H9 (cell line): ENCODE measurements at places on chromosomes 12 and 14.

DNA sequence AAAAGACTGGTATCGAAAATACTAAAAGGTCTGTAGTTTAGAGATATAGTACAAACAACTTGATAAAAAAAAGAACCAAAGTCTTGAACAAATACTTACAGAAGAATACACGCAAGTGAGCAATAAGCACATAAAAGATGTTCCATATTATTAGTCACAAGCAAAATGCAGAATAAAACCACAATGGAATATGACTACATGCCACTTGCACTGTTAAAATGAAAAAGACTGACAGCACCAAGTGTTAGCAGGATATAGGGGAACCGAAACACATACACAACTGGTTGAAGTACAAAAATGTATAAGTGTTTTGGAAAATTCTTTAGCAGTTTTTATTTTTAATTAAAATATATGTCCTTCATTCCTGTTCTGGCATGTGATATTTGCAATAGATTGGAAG lies 3.6 kb downstream of the CLEC2A start:
- DNase-seq = no peak

- no peak for DNase-seq
Measured at GRCh38 chr14:29216268-29217232, 450.0 kb downstream of the FOXG1 start.

DNA sequence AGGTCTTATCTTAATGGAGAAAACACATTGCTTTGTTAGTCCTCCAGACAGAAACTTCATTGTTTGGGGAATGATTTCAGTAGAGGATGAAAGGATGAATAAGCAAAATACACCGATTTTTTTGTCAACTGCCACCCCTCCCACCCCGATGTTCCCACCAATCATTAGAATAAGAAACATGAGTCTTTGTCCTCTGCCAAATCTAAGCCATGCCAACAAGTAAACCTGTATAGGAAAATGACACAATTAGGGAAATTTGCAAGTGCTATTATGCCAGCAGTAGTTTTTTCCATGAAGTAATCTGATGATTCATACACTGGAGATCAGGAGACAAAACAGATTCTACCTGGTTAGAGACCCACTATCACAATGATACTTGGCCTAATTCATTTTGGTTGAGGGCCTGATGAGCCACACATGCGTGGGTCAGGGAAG lies 35.9 kb downstream of the FLRT2 start:
- DNase-seq = no peak

DNA sequence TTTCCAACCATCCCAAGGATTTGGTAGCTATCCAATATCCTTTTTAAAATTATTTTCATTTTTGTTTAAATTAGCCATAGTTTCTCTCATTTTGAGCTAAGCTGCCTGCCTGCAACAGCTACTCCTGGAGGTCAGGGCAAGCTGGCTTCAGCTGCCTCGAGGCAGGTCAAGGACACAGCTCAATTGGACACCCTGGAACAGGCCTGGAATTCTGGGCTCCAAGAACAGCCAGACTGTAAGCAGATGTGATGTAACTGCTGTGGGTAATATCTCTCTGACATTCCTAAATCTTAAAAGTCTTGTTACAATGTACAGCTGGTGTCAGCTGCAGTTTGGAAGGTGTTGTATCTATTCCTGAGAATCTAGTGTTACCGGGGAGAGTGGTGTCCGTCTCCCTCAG lies 119.8 kb downstream of the KCNK10 start:
- DNase-seq = no peak

- no peak for DNase-seq
Measured at GRCh38 chr14:76118594-76118993, 33.1 kb upstream of the GPATCH2L start.

GRCh38 chr12:131133994-131134393 lies 180.3 kb downstream of the ADGRD1 start:
- DNase-seq = peak; percentile 8

DNA sequence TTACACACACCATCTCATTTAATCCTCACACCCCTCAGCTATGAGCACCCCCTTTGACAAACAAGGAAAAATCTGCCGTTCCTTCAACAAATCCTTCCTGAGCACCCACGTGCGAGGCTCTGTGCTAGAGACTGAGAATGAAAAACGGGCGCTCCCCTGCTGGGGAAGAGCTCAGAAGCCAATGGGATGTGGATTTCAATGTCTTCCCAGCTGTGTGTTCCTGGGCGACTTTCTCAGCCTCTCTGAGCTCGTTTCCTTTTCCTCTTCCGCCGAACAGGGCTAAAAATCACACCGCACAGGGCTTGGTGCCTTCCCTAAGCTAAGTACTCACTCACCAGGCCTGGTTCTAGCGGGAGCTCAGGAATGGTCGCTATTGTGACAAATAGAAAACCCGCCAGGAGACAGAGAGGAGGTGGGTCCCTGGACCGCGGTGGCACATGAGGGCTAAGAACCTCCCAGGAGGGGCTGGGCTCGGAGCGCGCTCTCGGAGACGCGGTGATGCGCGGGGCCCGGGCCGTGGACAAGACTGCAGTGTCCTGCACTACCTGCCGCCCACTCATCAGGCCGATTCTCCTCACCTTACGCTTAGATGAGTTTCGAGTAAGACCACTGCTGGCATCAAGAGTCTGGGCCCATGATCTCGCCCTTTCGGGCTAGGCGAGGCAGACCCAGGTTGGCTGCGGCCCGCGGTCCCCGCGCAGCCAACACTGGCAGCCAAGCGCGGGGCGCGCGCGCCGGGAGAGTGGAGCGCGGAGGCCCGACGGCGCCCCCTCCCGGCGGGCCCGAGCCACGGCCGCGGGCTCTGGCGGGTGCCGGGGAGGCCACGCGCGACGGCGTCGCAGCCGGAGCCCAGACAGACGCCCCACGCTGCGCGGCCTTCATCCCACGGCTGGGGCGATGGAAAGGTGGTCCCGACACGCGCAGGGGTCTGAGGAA lies 17.0 kb downstream of the ZDHHC22 start:
- DNase-seq = peak; percentile 55

GRCh38 chr12:75476071-75476470 lies 4.5 kb upstream of the GLIPR1 start:
- DNase-seq = no peak

GRCh38 chr12:112977641-112978040 lies 678 bp upstream of the OAS2 start:
- no peak for DNase-seq

DNA sequence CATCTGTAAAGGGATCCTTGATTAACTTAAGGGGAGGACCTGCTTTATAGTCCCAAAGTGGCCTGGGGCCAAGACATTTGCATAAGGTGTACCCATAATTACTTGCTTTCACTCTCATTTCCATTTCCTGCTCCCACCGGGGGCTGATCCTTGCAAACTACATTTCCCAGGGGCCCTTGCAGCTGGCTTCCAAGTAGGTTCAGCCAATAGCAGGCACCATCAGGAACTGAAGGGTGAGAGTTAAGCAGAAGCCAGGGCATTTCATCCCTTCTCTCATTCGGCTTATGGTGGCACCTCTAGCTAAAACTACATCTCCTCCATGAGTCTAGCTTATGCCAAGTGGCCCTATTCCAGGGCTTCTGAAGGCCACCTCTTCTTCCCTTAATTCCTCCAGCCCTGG lies 88.8 kb downstream of the CCDC60 start:
- DNase-seq = peak; percentile 90

DNA sequence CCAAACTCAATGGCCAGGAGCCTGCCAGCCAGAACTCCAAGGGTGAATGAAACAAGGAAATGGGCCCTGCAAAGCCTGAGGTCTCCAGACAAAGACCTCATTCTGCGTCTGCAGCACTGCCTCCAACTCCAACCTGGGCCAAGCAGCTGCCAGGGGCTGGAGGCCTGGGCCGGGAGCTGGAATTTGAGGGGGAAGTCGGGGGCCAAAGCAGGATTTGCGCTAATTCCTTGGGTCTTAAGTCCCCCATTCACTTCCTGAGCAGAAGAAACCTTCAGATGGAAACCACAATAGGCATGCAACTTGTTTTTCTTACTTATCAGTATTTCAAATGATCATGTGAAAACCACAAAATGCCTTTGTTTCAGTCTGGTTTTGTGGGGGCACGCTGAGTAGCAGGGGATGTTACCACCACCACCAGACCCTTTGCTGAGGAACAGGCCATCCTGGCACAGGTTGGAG lies 23.0 kb upstream of the TC2N start:
- no peak for DNase-seq

DNA sequence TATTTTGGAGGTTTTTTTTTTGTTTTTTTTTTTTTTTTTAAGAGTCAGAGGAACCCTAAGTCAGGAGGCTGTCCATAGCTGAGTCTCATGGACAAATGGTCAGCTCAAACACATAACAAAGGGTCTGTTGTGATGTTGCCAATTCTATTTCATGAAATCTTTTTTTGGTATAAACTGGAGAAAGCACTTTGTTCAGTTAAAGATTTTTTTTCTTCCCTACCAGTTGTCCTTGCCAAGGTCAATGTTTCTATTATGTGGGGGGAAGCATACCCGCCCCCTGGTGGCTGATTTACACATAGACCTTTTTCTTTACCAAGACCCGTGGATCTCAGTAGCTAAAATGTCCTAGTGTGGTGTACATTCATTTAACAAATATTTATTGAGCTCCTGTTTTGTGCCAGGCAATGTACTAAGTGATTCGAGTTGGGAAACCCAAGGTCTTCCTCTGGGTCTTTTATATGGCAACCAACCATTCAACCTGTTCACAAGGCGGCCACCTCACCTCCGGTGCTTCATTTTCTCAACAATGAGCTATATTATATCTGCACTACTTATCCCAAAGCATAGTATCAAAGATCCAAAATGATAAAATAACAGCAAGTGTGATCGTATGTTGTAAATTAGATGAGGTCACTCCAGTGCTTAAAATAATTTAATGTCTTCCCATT lies 214.5 kb downstream of the PAH start:
- DNase-seq = peak; percentile 57

DNA sequence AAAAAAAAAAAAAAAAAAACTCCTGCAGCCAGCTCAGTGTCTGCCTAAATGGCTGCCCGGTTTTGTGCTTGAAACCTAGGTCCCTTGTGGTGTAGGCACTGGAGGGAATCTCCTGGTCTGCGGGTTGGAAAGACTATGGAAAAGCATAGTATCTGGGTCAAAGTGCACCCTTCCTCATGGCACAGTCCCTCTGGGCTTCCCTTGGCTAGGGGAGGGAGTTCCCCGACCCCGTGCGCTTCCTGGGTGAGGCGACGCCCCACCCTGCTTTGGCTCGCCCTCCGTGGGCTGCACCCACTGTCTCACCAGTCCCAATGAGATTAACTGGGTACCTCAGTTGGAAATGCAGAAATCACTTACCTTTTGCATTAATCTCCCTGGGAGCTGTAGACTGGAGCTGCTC lies 14.3 kb downstream of the PTCSC3 start:
- peak; percentile 31 for DNase-seq

DNA sequence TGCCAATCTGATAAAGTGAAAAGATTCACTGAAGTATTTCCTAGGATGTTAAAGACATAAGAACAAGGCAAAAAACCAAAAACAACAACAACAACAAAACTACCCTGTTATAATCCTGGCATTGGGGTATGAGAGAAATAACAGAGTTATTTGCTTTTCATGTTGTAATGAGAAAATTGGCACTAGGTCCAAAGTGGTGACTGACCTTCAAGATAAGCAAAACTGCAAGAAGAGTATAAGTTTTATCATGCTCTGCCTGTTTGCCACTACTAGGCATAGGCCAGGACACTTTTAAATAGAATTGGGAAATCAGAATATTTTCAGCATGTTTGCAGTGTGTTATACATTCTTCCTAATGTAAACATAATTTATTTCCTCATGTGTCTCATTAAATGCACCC lies 140.1 kb upstream of the CPM start:
- no peak for DNase-seq

DNA sequence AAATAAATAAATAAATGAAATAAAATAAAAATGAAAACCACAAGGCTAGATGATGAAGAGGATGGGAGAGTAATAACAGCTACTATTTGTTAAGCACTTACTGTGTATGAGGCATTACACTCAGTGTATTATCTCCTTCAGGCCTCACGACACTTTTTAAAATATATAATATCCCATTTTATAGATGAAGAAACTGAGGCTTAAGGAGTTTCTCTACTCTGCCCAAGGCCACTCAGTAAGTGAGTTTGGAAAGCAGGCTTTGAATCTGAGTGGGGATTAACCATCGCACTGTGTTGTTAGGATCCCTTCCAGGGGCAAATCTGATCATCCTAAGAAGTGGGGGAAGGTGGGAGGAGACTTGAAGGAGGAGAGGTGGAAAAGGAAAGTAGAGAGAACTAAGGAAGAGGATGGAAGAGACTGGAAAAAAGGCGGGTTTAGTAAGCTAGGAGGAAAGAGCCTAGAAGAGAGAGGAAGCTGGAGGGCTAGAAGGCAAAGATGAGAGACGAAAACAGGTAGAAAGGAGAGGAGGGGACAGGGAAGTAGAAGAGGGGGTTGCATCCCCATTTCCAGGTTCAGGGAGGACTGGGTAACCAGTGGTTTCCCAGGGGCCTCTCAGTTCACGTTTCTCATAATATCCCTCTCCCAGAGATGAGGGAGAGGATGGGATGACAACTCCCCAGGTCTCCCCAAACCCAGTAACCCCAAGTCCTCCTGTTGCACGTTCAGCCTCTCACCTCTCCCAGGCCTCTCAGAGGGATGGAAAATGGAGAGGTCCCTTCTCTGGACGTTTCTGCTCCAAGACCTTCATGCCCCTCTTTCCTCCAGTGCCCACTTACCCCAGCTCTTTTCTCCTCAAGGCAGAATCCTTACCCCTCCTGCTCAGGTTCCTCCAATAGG lies 1.7 kb downstream of the STAT6 start:
- no peak for DNase-seq

DNA sequence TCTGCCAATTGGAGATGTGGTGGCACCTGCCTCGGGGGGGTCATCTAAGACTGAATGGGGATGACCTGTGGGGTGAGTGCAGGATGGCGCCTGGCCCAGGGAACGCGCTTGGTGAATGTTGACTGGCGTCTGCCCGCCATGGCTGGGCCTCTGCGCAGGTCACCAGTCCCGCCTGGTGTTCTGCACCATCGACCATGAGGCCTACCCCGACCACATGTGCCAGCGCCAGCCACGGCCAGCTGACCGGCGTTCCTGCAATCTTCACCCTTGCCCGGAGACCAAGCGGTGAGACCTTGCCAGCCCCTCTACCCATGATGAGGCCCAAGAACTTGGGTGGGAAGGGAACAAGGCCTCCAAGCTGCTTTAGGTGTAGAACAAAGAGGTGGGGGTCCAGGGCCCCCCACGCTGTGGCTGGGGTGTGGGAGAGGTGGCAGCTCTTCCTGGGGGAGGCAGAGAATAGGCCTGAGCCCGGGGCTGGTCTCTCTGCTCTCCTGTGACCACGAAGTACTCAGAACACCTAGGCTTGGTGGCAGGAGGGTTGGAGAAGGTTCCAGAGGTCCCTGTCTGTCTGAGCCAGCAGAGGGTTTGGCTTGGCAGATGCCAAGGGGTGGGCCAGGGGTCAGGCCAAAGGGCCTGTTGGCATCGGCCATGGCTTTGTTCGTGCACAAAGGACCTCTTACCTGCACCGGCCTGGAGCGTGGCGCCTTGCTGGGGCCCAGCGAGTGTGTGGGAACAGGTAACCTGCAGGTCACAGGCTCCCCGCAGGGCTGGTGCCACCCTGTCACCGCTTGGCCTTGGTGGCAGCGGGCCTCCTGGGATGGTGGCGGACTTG lies 15.4 kb downstream of the PAPLN start:
- no peak for DNase-seq

- peak; percentile 62 for DNase-seq
Measured at GRCh38 chr12:77204083-77204482, 138.7 kb upstream of the E2F7 start.
